RWPE1 (cell line): ENCODE measurements at places on chromosomes 11 and 22.

- DNase-seq, result peak; percentile 84
These were observed at the start of gene SCN3B for GRCh38 chr11:123654566-123655081. Gene SCN3B, minus strand, starts transcription at chr11:123654624. Its CDS starts 823 bp downstream, at chr11:123653801.

DNA sequence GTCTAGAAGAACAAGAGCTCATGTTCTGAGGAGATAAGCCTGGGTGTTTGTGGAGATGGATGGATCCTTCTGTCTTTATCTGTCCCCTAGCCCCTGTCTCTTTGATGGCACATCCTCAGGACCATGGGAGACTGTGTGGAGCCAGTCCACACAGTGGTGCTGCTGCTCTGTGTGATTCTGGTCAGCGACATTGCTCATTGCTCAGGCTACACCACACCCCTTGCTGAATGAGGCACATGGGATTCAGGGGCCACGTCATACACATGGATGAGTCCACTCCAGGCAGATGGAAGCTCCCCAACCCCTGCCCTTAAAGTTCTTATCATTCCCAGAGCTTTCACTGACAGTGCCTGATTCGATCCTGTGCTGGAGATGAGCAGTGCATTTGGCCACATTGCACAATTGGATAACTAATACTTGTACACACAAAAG lies 222.2 kb downstream of the NAV2 start:
- DNase-seq, result no peak

DNA sequence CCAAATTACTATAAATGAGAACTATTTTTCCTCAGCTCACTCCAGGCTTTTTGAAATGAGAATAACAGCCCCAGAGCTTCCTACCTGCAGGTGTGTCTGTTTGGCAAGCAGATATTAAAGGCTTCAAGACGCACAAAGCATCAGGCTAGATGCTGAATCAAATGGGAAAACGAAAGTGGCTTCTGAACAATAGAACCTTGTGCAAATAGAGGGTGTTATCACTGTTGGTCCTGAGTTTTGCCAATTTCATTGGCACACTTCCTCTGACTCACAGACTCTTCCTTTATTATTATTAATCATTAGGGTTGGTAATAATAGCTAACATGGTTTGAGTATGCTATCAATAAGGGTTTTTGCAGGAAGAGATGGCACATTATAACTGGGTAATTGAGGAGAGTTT lies 13.4 kb downstream of the SYT13 start:
- no peak for DNase-seq

- no peak for DNase-seq
These were observed 45.2 kb downstream of the SYN3 start for GRCh38 chr22:33012833-33013450.

DNA sequence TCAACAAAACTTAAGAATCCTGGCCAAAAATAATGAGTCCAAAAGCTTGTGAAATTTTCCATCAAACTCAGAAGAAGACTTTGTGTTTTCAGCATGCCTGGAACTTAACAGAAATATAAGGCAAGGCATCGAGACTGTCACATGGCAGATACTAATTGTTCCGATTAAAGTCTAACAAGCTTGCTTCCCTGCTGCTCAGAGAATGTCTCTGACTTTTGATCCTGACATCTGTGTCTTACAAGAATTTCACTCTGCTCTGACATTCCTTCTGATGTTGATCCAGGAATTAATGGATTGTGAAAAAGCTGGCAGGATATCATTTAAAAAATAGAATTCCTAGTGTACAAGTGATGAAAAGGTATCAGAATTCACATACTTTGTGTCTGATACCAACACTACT lies 170.2 kb downstream of the DCDC1 start:
- DNase-seq, result no peak

DNA sequence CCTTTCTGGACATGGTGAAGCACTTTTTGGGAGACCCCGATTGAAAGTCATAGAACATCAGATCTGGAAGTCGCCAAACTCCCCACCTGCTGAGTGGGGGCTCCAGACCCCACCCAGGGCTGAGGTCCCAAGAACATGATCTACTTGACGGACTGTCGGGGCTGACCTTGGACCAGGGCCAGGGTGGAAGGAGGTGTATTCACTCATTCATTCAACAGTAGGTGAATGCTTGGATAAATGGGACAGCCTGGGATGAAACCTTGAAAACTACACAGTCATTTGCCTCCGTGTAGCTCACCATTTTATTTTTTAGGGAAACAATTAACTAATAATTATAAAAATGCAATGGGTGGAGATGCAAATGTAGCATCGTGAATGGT lies 629.0 kb downstream of the BRD1 start:
- no peak for DNase-seq

DNA sequence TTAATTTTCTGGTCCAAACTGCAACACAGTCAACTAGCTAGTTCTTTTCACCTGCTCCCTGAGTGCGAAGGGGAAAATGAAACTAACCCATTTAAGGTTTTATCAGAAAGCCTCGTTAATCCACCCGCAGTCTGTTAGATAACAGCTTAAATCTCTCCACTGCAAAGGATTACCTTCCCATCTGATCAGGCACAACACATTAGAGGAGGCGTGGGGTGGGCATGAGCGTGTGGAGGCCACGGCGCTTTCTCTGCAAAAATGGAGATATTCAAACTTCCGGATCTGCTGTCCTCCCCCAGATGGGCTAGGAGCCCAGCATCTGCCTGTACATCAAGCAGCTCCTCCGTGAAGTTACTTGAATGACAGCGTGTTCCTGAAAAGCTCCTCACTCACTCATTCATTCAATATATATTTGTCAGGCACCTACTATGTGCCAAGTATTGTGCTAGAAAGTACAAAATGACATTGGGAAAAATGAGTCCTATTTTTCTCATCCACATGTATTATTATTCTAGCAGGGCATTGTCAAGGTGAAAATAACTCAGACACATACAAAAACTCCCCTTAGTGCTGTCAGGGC lies 13.5 kb upstream of the ANKK1 start:
- DNase-seq, result no peak

GRCh38 chr11:92751594-92751993 lies 217.9 kb upstream of the MTNR1B start:
- no peak for DNase-seq
